ENCODE measurements at places on chromosomes 1 and 21. TPM values are rescaled to one million over a fixed set of nuclear protein-coding genes. Genes with fewer than 3 reads are reported as not detected.

MIS18A gene
- polyA plus RNA-seq, result 11.0 TPM

IL6R gene
- 5.2 TPM for polyA plus RNA-seq

EEIG2 gene
- polyA plus RNA-seq, result 9.0 TPM

CASQ1 gene
- polyA plus RNA-seq, result 746 TPM

PLA2G5 gene
- 0.10 TPM for polyA plus RNA-seq

DNA sequence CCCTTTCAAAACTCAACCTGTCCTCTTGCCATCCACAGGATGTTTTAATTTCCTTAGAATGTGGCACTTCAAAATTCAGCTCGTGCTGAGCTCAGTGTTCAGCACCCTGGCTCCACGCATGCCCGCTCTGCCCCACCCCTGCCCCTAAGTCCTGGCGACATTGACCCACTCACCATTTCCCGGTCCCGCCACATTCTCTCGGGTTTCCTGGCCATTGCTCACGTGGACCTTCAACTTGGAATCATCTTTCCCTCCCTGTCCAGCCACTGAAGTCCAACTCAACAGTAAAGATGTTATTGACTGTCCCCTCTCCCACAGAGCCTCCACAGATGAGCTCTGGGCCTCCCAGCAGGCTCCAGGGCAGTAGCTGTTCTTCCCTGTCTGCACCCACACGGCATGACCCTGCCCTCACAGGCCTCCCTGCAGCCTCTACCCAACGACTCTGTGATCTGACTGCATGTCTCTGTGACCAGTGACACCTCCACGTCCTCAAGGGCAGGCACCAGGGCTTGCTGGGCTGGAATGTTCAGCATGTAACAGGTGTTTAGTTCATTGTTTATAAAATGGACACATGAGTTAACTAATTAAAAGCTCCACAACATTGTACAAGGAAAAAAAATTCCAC is 53.8 kb downstream of the ITPKB start:
- no peak overlapping the region for H3K4me3 ChIP-seq
- H3K27ac ChIP-seq, result no peak overlapping the region
- no peak for DNase-seq
- no peaks in the 10 kb centered on the region for H3K36me3 ChIP-seq

DNA sequence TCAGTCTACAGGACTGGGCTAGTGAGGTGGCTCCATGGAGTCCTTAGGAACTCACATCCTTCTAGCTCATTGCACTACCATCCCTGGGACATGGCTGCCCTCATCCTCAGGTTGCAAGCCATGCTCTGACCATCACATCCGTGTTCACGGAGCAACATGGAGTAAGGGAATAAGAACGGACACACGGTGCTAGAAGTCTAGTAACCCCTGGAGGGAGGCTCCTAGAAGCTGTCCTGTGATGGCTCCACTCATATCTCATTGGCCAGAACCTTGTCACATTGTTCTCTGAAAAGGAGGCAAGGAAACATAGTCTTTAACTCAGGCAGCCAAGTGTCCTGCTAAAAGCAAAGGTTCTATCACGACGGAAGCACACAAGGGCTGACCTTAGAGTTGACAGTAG is 3.9 kb downstream of the MRAP start:
- peaks cover 19% of the 10 kb centered on the region for H3K36me3 ChIP-seq
- no peak overlapping the region for H3K4me3 ChIP-seq
- no peak overlapping the region for H3K27ac ChIP-seq
- no peaks in the 10 kb centered on the region for H3K27me3 ChIP-seq
- no peak for DNase-seq

DNA sequence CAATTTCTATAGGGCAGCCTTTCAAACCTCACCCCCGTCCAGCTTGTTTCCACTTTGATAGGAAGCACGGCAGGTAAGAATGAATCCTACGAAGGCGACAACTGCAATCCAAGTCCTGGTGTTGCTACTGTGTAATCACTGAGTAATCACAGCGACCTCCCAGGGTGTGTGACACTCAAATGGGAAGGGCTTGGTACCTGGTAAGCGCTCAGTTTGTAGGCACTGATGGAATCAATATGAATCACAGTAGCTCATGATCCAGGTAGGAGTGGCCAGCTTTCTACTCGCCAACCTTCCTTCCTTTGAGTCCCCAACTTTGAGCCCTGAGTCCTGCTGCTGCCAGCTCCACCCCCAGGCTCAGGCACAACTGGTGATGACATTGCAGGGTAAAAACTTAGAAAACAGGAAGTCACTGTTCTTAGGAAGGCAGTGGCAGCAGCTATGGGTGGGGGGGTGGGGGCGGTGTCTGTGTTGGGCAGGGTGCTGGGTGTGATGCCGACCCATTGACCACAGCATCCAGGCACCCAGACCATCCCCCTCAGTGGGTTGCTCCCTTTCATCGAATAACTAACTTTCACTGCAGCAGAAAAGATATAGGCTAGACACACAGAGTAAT is 70.7 kb downstream of the CD247 start:
- H3K36me3 ChIP-seq, result no peaks in the 10 kb centered on the region
- H3K27ac ChIP-seq, result no peak overlapping the region

GRCh38 chr1:241130881-241131280 is 226.1 kb downstream of the RGS7 start:
- no peaks in the 10 kb centered on the region for H3K4me1 ChIP-seq
- no peaks in the 10 kb centered on the region for H3K36me3 ChIP-seq
- DNase-seq, result no peak
- no peak overlapping the region for H3K4me3 ChIP-seq
- H3K27me3 ChIP-seq, result no peaks in the 10 kb centered on the region

GRCh38 chr1:9714257-9714718 is 62.8 kb downstream of the PIK3CD start:
- H3K4me3 ChIP-seq, result no peak overlapping the region
- no peak for DNase-seq
- no peaks in the 10 kb centered on the region for H3K36me3 ChIP-seq

DNA sequence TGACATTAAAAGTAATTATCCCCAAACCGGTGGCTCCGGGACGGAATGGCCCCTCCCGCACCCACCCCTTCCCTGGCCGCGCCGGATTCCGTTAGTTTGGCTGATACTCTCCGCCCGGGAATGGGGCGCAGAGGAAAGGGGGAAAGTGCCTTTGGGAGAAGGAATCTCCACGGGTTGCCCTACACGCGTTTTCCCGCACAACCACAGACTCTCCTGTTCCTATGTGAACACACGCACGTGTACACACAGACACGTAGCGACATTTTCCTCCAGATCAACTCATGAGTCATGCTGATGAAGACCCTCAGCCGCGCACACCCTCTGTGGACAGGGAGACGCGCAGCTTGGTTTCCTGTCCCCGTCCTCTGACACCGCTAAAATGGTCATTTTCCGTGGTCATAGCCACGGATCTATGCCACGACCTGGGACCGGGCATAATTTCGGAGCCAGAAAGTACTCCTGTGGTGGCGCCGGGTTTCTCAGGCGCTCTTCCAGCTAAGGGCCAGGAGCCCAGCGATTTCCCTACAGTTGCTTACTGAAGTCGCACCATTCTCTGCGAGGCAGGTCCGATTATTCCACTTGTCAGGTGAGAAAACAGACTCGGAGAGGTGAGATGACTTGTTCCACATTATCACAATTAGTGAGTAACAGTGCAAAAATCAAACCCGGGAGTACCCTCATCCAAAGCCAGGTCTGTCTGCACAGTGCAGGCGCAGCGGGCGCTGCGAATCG is 4.0 kb upstream of the DMRTA2 start:
- no peak for DNase-seq
- H3K27ac ChIP-seq, result no peak overlapping the region
- peaks cover 87% of the 10 kb centered on the region for H3K27me3 ChIP-seq

DNA sequence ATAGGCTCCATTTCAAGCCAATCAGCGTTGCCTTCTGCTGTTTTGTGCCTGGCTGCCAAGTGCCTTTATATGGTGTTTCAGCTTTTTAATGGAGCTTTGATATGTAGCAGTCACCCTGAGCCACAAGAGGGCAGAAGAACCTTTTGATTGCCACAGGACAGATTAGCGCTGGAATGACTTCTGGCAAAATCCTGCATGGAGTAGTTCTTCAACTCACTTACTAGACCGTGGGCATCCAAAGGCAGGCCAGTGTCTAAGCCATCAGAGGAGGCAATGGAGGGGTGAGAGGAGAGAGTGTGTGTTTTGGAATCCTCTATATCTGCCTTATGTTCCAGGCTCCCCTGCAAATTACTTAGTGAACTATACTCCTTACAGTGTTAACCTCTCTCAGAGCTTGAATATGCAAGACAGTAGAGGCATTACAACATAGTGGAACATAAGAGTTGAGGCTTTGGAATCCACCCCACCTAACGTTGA is 56.2 kb downstream of the ST3GAL3 start:
- H3K36me3 ChIP-seq, result no peaks in the 10 kb centered on the region
- no peaks in the 10 kb centered on the region for H3K27me3 ChIP-seq
- peak; percentile 93 for DNase-seq
- H3K27ac ChIP-seq, result no peak overlapping the region

DNA sequence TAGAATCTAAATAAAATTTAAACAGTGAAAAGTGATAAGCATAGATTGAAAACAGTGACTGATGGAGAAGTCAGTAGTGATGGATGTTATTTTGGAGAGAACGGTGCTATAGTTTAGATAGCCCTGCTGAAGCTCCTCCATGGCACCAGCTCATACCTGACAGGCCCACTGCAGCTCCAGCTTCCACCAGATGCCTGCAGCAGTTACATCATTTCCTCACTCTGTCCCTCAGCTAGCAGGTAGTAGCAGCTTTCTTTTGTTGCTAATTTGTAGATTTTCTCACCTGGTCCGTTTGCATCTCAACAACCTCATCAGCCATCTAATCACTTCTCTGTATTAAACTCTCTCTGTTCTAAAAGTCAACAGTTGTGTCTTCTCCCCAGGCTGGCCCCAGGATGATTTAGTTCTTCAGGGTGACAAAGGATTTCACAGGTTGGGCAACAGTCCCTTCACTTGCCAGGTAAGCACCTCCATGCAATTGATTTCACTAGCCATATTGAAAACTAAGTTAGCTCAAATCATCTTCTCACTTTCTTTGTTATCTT is 128.3 kb downstream of the LMX1A start:
- DNase-seq, result no peak
- no peak overlapping the region for H3K27ac ChIP-seq
- H3K4me3 ChIP-seq, result no peak overlapping the region
- H3K36me3 ChIP-seq, result no peaks in the 10 kb centered on the region
- H3K27me3 ChIP-seq, result peaks cover 7% of the 10 kb centered on the region
- H3K4me1 ChIP-seq, result no peaks in the 10 kb centered on the region

DNA sequence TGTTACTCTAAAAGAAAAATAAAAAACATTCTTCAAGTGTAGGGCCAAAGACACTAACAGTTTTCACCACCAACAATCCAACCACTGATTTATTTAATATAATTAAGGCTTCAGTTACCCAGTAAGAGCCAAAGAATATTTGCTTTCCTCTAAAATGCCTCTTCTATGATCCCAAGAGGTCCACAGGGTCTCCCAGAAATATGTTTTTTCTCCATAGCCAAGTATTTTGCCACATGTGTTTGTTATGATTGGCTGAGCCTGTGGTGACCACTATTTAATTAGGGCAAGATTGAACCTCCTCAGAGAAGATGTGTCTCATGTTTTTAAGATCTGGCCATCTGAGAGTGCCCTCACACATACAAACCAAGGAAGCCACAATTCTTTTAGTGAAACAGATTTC is 135.9 kb downstream of the TPR start:
- no peak for DNase-seq
- H3K36me3 ChIP-seq, result no peaks in the 10 kb centered on the region
- no peaks in the 10 kb centered on the region for H3K4me1 ChIP-seq
- no peak overlapping the region for H3K27ac ChIP-seq

DNA sequence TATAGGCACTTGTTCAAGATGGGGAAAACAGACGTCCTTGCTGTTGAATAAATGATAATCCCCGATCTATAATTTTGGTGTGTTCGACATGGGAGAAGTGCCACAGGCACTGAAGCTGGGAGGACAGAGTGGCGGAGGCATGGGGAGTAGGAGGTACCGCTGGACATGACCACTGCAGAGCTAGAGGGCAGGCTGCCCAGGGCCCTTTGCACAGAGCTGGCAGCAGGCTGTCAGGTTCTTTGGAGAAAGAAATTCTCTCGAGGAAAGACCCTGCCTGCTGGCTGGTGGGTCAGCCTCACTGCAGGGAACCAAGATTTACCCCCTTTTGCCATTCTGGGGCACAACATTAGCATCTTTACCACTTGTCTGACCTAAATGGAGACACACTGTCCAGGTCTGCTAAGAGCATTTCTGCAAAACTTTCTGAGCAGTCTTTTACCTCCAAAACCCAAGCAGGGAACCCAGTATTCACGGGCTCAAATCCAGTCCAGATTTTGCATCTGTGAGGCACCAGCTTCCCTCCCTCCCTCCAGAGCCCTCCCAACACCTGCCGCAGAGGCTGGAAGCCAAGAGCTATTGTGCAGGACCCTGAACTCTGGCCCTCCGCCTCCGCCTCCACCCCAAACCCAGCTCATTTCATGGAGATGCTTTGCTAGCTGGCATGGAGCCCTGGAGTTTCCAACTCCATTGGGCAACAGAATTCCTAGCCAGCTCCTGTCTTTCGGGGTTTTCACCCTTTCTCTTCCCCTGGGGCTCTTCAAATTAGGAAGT is 142.3 kb downstream of the PLXNA2 start:
- H3K4me3 ChIP-seq, result no peak overlapping the region
- peaks cover 75% of the 10 kb centered on the region for H3K4me1 ChIP-seq
- no peaks in the 10 kb centered on the region for H3K27me3 ChIP-seq
- H3K27ac ChIP-seq, result peak overlapping the region; percentile 73
- DNase-seq, result peak; percentile 92

DNA sequence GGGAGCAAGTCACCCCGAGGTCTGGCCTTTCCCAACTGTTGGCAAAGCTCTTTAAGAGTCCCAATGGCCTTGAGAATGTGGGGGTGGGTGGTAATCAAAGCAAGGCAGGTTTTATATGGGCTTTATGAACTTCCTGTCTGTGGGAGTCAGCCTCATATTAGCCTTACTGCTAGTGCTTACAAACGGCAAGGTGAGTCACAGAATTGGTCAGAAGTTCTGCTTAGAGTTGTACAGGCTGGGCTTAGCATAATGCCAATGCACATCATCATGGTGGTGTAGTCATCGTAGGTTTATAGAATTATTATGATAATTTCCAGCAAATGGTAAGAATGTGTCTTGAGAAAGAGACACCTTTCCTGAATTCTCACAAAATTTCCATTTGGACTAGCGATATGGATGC is 192.7 kb upstream of the KIAA0040 start:
- DNase-seq, result no peak
- H3K36me3 ChIP-seq, result no peaks in the 10 kb centered on the region
- no peaks in the 10 kb centered on the region for H3K27me3 ChIP-seq
- no peaks in the 10 kb centered on the region for H3K4me1 ChIP-seq

DNA sequence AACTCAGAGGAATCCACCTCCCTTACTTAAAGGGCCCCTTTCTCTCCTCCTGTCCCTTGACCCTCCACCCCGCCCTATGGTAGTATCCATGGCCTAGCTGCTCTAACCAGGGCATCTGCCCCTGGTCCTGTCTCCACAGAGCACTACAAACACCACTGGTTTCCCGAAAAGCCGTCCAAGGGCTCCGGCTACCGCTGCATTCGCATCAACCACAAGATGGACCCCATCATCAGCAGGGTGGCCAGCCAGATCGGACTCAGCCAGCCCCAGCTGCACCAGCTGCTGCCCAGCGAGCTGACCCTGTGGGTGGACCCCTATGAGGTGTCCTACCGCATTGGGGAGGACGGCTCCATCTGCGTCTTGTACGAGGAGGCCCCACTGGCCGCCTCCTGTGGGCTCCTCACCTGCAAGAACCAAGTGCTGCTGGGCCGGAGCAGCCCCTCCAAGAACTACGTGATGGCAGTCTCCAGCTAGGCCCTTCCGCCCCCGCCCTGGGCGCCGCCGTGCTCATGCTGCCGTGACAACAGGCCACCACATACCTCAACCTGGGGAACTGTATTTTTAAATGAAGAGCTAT is 1.7 kb downstream of the BTG2 start:
- H3K4me1 ChIP-seq, result peaks cover 40% of the 10 kb centered on the region
- DNase-seq, result no peak
- peak overlapping the region; percentile 99 for H3K4me3 ChIP-seq
- peak overlapping the region; percentile 95 for H3K27ac ChIP-seq

Data from muscle of leg (tissue), 16 donors.